ENCODE measurements at places on chromosomes 6 and 20. TPM values are rescaled to one million over a fixed set of nuclear protein-coding genes. Genes with fewer than 3 reads are reported as not detected.

The DYNLRB1 gene
- 61.2 TPM for total RNA-seq

The SLC32A1 gene
- total RNA-seq: not detected

The PI3 gene
- total RNA-seq: not detected

The TJAP1 gene
- total RNA-seq: 7.4 TPM

The PI16 gene
- under 0.01 TPM for total RNA-seq

The INSM1 gene
- not detected for total RNA-seq

The PNLDC1 gene
- 0.23 TPM for total RNA-seq

The PACSIN1 gene
- total RNA-seq: not detected

The OOEP gene
- total RNA-seq: not detected

The PRRT1 gene
- total RNA-seq: 0.12 TPM

The HLA-DQB2 gene
- not detected for total RNA-seq

The TMEM14B gene
- 66.3 TPM for total RNA-seq

The MYH7B gene
- 0.47 TPM for total RNA-seq

The SLC17A3 gene
- total RNA-seq: not detected

The FAM162B gene
- 0.30 TPM for total RNA-seq

The SPATA25 gene
- 0.60 TPM for total RNA-seq

The VSTM2L gene
- 2.9 TPM for total RNA-seq

The MTHFD1L gene
- 23.3 TPM for total RNA-seq

The KIZ gene
- total RNA-seq: 23.3 TPM

The DNPH1 gene
- total RNA-seq: 66.4 TPM

The C6orf141 gene
- total RNA-seq: not detected

Measured in smooth muscle cell of the coronary artery (primary cell).